ENCODE measurements at places on chromosomes 4 and X.

- no peak for DNase-seq
These were observed 21.8 kb downstream of the CRLF2 start for GRCh38 chrX:1190596-1191145.

- no peak for DNase-seq
These were observed 65.6 kb downstream of the MCF2 start for GRCh38 chrX:139642241-139642927.

- no peak for DNase-seq
These were observed 1055.5 kb downstream of the PCDH18 start for GRCh38 chr4:136476753-136477152.

- DNase-seq = no peak
These were observed 152.7 kb upstream of the FAM241A start for GRCh38 chr4:111992351-111993168.

GRCh38 chr4:182105416-182105815 is 137.8 kb upstream of the TENM3 start:
- no peak for DNase-seq

Measured in stimulated activated CD8-positive, alpha-beta memory T cell treated with anti-CD3 and anti-CD28 coated beads, Interleukin-4, amount 100 ng/mL, for 1 hour (primary cell).